Stimulated activated CD4-positive, alpha-beta T cell treated with anti-CD3 and anti-CD28 coated beads, Interleukin-12 subunit alpha, Interleukin-12 subunit beta, amount 100 ng/mL, for 48 hours (primary cell): ENCODE measurements at places on chromosomes 2 and 18.

GRCh38 chr2:237184192-237184918 is 98.7 kb downstream of the COPS8 start:
- no peak for DNase-seq

GRCh38 chr2:62319070-62319469 is 123.2 kb downstream of the B3GNT2 start:
- DNase-seq = no peak

DNA sequence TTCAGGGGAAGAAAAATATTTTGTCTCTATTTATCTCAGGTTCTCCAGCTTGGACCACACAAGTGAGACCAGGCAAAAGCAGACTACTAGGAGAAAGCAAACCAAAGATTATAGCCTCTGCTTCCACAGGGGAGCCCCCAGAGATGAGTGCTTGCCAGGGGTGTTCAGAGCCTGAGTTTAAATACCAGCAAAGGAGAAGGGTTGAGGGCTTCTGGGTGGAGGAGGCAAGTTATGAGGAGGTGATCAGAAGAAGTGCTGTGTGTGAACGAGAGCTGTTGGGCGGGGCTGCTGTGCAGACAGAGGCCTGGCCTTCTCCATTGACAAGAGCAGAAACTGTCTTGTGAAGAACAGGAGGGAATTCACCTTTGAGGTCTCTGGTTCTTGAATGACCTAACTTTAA is 32.8 kb upstream of the PXDN start:
- no peak for DNase-seq

DNA sequence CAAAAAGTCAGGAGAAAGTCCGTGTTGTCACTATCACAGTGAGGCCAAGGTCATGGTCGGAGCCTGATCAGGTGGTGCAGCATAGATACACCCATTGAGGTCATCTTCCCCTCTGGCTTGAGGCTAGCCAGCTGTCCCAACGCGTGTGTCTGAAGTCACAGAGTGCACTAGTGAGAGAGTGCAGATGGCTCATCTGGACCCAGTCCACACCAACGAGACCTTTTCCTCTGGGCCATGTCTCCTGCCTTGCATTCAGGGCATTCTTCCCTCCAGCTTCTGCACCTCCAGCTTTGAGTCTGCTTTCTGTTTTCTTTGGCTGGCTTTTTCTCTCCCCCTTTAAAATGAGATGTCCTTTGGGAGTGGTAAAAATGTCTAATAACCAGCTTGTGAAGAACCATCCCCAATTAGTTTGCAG is 146.9 kb downstream of the TDRD15 start:
- no peak for DNase-seq

GRCh38 chr2:191537921-191538320 is 140.0 kb upstream of the NABP1 start:
- no peak for DNase-seq

GRCh38 chr2:37324786-37325624 is at the start of gene PRKD3:
Gene PRKD3, minus strand, starts transcription at chr2:37324833. Its CDS starts 8,309 bp downstream, at chr2:37316524.
- DNase-seq = peak; percentile 22

- no peak for DNase-seq
These were observed 464.8 kb upstream of the RGPD4 start for GRCh38 chr2:107361751-107362381.

GRCh38 chr2:101179982-101180381 is 28.8 kb upstream of the TBC1D8 start:
- DNase-seq = no peak

DNA sequence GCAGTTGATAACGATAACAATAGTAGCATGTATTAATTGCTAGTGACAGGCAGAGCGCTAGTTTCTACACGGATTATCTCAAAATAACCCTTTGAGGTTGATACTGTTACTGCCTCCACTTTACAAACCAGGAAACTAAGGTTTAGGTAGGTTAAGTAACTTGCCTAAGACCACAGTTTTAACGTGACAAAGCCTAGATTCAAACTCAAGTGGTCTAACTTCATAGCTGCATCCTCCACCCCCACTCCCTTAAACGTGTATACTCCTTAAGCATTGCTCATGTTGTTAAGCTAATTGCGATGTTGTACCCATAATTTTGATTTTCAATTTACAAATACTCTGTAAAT is 1.2 kb downstream of the ME2 start:
- DNase-seq = no peak

DNA sequence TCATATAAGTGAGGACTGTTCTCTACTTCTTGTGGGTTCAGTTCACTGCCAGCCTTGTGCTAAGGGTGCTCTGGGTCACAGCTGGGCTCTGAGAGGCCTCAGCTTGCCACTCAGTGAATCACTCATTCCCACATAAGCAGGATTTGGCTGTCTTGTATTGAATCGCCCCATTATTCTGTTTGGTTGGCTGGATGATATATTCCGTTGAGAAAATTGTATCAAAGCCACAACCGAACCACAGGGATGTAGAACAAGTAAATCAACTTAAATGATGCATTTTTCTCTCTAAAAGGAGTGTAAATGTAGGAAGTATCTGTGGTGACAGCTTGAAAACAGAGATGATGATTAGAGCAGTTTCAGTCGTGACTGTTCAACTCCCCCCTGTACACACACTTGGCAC is 39.6 kb downstream of the TTC39C start:
- DNase-seq = peak; percentile 30

- no peak for DNase-seq
These were observed 122.5 kb downstream of the FOXI3 start for GRCh38 chr2:88329815-88330603.

DNA sequence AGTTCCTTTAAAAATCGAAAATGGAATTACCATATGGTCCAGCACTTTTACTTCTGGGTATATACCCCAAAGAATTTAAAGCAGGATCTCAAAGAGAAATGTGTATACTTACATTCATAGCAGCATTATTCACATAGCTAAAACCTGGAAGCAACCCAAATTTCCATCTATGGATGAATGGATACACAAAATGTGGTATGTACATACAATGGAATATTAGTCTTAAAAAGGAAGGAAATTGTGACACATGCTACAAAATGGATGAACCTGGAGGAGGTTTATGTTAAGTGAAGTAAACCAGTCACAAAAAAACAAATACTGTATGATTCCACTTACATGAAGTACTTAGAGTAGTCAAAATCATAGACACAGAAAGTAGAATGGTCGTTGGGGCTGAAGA is 147.9 kb upstream of the LTBP1 start:
- DNase-seq = no peak

DNA sequence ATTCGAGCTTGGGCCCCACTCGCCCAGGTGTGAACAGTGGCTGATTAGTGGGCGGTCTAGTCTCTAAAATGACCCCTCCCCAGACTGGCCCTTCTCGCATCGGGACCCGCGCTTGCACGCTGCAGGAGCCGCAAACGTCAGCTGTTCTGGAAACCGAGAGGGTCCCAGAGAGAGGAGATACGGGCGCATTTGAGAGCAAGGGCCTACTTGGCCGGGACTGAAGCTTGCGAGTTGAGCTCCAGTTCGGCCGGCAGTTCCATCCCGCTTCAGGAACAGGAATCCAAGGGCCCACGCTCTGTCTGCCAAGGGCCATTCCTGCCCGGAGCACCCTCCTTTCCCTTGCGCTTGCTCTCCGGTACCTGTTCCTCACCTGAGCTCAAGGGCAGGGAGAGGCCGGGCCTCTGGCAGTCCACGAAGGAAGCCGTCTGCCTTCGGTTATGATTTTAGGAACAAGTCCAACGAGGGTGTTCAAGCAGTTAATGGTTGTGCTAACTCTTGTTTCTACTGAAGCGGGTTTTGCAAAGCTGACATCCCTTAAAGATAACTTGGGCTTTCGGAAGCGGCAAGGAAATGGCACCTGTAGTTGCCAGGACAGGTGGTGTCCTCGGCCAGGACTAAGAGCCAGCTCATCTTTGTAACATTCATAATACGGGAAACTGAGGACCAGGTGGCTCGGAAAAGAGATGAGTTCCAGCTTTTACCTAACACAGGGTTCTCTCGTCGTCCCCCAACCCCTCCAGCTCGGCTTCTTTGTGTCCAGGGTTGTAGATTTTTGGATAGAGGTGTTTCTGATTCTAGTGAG is 3.9 kb upstream of the DLX1 start:
- no peak for DNase-seq

- DNase-seq = no peak
These were observed 46.3 kb downstream of the RTTN start for GRCh38 chr18:70158992-70159717.

GRCh38 chr2:23568626-23569190 is 183.7 kb downstream of the KLHL29 start:
- no peak for DNase-seq

GRCh38 chr2:130336150-130336876 is 6.4 kb upstream of the IMP4 start:
- no peak for DNase-seq

GRCh38 chr2:235568431-235568830 is 74.6 kb downstream of the AGAP1 start:
- no peak for DNase-seq

- no peak for DNase-seq
These were observed 186.5 kb upstream of the FANCL start for GRCh38 chr2:58427572-58428095.

DNA sequence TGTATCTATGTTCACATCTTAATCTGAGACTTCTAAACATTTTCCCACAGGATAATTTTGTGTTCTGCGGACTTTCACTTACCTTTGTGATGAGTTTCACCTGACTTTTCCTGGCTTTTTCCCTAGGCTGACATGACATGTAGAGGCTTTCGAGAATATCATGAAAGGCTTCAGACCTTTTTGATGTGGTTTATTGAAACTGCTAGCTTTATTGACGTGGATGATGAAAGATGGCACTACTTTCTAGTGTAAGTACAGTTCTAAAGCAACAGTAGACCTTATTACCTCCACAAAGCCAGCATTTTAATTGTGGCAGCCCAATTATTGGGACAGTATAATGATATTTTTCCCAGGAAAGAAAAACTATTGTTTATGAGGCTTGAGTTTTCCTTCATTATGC is 34.1 kb upstream of the METAP1D start:
- no peak for DNase-seq

DNA sequence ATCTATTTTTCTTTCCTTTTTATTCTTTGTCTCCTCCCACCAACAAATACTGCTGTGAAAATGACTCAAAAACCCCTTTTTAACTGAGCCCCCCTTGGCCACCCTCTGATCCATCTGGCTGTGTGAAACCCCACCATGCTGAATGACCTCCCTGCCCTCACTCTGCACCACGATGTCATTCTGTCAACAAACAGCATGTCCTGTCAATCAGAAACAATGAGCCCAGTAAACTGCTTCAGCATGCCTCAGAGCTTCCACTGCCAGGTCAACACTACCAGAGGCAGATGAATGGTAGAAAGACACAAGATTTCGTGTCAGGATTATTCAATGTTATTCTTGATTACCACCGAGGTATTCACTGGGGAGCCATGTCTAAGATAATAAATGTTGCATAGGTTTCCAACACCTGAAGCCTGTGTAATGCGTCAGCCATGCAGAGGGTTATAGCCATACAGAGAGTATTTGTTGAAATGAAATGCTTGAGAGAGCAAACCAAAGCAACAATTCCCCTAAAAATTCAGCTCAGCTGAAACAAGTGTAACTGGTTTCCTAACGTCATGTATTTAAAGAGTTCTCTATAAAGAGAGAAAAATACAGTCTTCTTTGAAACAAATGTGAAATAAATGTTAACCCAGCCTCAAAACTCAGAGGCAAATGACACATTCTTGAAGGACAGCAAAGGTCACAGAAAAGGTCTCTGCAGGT is 76.7 kb downstream of the LRP2 start:
- DNase-seq = no peak

GRCh38 chr18:46250812-46251173 is 146.6 kb downstream of the HAUS1 start:
- no peak for DNase-seq

DNA sequence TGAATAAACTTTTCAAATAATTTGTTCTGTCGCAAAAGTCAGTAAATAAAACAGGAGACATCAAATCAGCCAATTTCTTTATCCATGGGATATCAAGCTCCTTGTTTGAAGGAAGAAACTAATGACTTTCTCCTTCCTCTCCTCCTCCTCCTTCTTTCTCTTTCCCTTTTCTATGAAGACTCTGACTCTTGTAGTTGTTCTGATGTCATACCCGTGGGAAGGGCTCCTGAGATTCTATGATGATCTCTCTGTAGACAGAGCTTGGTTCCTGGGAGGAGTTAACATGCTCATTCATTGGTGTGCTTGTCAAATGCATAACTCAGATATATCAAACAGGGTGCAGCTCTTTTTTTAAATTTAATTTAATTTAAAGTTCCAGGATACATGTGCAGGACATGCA is 118.7 kb upstream of the KCTD1 start:
- DNase-seq = no peak

- no peak for DNase-seq
These were observed 211.4 kb upstream of the THUMPD2 start for GRCh38 chr2:39990335-39990900.

GRCh38 chr2:6879011-6879410 is 1.4 kb downstream of the RSAD2 start:
- DNase-seq = no peak

DNA sequence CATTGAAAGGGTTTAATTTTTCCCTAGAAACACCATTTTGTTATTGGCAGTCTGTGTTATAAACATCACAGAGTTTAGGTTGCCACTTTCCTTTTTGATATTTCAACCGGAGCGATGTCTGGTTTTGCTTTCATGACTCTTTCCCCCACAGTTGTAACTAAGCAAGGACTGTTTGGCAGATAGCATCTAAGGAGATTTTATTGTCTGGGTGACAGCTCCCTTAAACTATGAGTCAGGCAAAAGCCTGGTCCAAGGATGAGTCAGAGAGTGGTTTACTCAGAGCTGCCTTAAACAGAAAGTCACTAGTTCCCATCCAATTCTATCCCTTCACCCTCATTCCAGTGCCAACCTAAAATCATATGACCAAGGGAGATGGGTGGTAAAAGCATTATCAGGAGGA is 341.6 kb upstream of the VWC2L start:
- no peak for DNase-seq

- no peak for DNase-seq
These were observed 1.1 kb upstream of the NYAP2 start for GRCh38 chr2:225398372-225398771.

- DNase-seq = no peak
These were observed 191.5 kb upstream of the ATP5MC3 start for GRCh38 chr2:175372704-175373701.

GRCh38 chr2:118032169-118033013 is 18.5 kb upstream of the CCDC93 start:
- DNase-seq = no peak

DNA sequence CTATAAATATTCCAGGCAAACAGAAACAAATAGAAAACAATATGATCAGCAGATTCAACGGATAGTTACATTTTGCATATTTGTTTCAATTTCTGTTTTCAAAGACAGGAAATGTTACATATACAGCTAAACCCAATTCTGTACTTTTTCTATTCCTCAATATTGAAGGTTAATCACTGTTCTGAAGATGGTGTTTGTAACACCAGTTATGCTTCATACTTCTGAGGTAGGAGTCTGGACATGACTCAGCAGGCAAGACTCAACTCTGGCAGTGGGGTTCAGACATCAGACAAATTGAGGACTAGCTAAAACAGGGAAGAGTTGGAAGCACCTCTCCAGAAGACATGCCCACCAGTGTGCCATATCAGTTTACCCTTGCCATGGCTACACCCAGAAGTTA is 16.6 kb downstream of the SERPINB13 start:
- no peak for DNase-seq

GRCh38 chr18:31877900-31878299 is 65.0 kb downstream of the TRAPPC8 start:
- no peak for DNase-seq

- DNase-seq = no peak
These were observed 331.1 kb upstream of the SLC14A2 start for GRCh38 chr18:45284174-45284573.

GRCh38 chr2:133718688-133719201 is 150.5 kb upstream of the NCKAP5 start:
- DNase-seq = no peak
